ENCODE measurements at places on chromosomes 5 and 9.

GRCh38 chr5:174327317-174327864 is 281.9 kb downstream of the NSG2 start:
- DNase-seq = peak; percentile 46

DNA sequence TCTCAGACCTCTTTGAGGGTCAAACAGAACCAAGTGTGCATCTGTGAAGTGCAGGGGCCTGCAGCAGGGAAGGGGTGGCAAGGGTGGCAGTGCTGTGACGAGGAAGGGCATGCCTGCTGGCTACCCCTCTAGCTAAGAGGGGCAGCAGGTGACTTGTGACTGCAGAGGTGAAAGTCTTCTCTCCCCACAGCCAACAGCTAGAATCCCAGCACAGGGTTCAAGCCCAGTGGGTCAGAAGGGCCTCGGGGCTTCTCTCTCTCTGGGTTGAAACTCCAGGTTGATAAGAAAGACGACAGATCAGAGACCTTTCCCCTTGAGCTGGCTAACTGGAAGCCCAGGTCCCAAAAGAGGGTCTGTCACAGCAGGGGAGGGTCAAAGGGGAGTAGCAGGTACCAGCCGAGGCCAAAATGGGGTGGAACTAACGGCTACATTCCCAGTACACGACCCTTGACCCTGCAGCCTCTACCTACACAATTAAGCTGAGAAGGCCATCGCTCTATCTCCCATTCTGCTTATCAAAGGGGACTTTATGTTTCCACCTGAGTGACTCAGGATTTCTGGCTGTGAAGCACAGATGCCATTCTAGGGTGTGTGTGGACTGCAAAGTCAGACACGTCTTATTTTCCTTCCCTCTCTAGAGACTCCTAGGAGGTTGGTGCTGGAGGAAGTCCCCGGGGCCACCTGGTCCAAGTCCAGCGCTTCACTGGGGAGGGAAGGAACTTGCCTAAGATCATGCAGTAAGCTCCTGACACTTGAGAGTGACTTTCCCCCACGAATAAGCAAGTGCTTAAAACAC is 14.6 kb downstream of the ANKS6 start:
- no peak for DNase-seq

GRCh38 chr5:31763424-31763823 is 124.5 kb downstream of the PDZD2 start:
- no peak for DNase-seq

GRCh38 chr5:68285851-68286611 is 70.5 kb downstream of the PIK3R1 start:
- no peak for DNase-seq

DNA sequence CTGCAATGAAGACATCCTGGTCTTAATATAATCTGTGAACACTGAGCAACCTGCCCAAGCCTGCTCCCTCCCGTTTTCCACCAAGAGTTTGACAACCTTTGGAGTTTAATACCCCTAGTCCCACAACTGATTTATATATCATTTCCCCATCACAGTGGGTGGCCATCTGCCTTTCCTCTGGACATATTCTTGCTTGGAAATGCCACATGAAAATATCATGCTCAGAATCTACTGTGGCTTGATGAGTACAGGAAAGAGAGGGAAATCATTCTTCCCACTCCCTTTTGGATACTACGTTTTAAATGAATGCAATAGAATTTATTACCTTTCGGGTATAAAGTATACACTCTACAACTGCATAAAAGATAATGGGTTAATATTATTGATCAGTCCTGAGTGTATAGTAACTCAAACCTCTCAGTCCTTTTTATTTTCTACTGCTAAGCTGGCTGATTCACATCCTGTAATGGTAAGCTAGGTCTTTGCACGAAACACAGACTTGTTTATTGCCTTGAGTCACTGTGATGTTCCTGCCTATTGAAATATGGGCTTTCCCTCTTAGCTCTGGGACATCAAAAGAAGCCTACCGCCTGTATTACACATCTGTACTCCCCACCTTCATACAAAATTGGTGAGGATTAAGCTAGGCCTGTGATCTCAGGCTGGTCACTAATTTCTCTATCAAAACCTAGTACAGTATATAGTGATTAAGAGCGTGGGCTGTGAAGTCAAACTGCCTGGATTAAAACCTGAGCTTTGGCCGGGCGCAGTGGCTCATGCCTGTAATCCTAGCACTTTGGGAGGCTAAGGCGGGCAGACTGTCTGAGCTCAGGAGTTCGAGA is 67.6 kb upstream of the NR5A1 start:
- DNase-seq = peak; percentile 35

- DNase-seq = no peak
Observed at GRCh38 chr5:95794070-95794516, 28.4 kb downstream of the GLRX start.

DNA sequence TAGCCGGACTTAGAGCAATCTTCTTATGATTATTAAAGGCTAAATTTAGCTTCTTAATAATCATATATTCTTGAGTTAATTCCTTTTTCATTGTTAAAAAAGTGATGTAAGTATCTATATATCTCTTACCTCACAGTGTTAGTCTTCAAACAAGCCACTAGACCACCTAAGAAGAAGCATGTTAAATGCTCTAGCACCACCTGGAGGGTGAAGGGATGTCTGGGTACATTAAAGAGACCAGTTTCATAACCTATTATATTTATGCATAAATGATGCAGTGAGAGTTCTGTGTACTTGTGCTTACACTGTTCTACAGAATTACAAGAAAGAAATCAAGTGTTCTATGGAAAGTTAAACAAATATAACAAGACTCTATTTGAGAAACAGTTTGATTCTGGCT is 55.9 kb upstream of the SLCO6A1 start:
- DNase-seq = no peak

GRCh38 chr5:127014573-127014972 is 15.8 kb downstream of the MARCHF3 start:
- DNase-seq = no peak

DNA sequence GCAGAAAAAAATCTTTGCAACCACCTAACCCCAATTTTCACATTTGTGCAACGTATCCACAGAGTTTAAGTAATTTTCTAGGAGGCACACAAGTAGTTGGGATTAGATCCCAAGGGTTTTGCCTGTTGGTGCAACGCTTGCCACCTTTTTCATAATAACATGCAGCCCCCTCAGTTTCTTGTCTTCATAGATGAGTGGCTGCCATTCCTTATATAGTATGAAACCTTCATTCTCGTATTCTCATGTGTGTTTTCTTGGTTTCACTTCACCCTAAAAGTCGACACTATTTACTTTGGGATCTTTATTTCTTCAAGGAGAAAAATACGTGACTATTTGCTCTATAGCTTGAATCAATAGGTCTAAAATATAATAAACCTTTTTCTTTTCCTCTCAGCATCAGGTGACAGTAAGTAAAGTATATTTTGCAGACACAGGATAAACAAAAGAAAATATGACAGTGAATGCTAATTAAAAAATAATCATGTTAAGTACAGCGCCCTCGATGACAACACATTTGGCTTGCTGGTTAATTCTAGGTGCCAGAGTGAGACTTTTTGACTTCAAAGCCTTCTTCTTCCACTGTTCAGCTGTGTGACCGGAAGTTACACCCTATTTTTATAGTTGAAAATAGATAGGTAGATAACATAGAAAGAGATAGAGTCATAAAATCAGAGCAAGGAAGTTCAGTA is 342.8 kb upstream of the CCNG1 start:
- no peak for DNase-seq

DNA sequence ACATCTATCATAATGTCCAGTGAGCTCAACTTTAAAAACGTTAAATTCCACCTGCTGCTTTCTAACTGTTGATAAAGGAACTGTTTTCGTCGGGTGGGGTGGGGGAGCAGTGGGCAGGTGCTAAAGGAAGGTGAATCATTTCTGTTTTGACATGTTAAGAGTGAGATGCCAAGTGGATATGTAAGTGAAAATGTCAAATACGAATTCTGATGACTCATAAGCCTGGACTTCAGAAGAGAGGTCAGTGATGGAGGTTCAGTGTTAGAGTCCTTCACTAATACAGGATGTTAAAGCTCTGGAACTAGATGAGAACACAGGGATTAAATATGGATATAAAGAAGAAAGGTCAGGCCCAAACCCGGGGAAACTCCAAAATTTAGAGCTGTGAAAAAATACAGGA is 617.9 kb upstream of the CTNND2 start:
- no peak for DNase-seq

DNA sequence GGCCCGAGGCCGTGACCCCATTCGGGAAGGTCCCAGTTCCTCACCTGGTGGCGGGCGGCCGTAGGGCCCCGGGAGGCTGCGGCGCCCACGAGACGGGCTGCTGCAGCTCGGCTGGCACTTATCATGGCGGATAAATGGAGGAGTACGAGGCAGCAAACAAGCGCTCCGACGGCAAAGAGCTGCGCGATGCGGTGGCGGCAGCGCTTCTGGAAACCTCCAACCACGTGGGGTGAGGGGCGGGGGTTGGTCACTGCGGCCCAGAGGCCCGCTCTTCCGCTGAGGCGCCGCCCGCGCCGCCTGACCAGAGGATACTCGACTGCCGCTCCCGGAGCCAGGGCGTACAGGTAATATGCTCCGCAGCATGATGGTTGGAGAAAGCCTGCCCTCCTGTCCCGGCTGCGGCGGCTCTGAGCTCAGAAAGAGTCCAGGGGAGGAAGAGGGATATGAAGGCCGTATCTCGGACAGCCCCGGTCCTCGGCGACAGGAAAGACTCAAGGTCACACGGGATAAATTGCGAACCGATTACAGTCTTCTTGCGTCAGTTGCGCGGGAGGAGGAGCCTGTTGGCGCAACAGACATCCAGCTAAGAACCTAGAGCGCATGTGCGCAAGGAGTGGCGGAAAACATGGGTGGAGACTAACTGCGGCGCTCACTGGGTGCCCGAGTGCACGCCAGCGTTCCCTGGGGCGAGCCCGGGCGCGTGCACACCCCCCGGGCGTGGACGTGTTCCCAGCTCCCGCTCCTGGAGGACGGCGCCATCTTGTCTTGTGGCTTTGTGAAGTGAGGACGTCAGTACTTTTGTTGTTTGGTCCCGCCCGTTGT is at the start of gene HSPA9:
Gene HSPA9 (minus strand): TSS at position 208 of the 822 bp plus-strand sequence. CDS start 83 bp downstream, at position 125.
- DNase-seq = peak; percentile 100

DNA sequence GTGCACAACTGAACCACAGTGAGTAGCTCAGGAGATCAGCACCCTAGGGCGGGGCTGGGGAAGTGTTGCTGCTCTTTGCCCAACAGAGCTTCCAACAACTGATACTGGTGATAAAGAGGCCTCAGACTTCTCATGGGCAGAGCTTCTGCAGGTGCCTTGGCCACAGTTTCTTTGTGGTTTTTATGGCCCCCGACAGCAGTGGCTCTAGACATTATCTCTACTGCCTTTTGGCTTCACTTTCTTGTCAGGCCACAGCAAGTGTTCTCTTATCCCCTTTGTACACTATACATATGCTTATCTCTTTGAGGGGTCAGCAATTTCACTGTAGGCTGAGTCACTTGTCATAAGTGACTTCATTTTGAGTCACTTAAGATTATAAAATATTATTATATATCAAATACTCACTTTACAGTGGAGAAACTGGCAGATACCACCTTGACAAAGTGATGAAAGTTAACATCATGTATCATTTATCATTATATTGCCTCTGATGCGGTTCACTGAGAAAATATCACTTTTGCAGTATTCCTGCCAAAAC is 90.9 kb upstream of the COX7C start:
- DNase-seq = no peak

DNA sequence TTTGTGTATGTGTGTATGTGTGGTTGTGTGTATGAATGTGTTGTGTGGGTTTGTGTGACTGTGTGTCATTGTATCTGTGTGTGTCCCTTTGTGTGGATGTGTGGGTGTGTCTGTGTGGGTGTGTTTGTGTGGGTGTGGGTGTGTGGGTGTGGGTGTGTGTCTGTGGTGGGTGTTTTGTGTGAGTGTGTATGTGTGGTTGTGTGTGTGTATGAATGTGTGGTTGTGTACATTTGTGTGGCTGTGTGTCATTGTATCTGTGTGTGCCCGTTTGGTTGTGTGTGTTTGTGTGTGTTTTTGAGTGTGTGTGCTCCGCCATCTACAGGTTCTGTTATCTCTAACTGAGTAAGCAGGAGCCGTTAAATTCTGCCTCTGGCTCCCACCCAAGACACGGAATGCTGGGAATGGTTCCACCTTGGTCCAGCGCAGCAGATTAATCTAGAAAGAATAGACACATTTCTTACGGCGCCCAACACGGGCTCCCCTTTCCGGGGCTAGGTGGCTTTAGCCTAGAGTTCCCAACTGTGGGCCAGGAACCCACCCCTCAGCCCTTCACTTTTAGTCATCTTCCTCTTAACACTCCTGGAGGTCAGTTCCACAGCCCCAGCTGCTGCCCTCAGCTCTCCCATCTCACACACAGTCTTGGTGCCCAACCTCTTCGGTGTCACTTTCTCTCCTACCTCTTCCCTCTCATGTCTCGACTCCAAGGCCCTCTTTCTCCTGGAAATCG is 197.1 kb downstream of the TTLL11 start:
- DNase-seq = peak; percentile 40

DNA sequence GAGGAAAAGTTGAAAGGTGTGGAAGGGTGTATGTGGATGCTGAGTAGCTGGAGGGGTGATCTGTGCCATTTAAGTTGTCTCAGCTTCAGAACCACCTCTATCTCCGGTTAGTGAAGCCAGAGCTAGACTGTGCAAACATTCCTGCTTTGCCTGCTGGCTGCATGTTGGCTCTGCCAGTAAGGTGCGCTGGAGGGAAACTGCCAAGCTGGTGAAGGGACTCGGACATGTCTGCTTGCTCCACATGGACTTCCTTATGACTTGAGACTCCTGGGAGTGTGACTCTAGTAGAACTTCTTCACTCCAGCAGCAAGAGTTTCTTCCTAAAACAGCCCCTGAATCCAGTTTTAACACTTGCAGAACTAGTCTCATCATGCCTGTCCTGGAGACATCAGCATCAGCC is 27.9 kb downstream of the DAB2 start:
- DNase-seq = no peak

GRCh38 chr9:130112538-130113151 is 58.9 kb downstream of the GPR107 start:
- no peak for DNase-seq

DNA sequence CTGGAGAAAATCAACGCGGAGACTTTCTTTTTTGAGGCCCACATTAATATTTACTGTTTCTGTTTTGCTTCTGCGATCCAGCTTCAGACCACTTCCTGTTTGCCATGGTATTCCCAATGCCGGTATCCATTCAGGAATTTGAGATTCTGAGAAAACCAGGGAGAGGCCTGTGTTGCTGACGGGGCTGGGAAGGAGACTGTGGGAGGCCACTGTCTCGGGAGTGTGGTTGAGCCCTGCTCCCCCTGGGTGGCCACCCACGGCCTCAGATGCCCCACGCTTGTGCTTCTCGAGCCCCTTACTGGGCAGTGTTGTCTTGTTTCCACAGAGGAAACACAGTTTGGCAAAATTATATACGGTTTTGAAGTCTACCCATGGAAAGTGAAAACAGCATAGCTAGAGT is 403.6 kb upstream of the IRX2 start:
- no peak for DNase-seq

- DNase-seq = no peak
Observed at GRCh38 chr5:80216753-80217596, 38.9 kb downstream of the SERINC5 start.

- peak; percentile 45 for DNase-seq
Observed at GRCh38 chr5:159207686-159208513, 1.5 kb downstream of the RNF145 start.

GRCh38 chr9:87874304-87874623 is 8.4 kb upstream of the SPATA31E1 start:
- no peak for DNase-seq

GRCh38 chr9:26694381-26695297 is 198.0 kb downstream of the CAAP1 start:
- no peak for DNase-seq

Measured in fibroblast of skin of left biceps (primary cell).